ENCODE measurements at places on chromosomes 16 and 17.

- no peak for DNase-seq
These were observed 40.0 kb downstream of the RFFL start for GRCh38 chr17:35023538-35023937.

DNA sequence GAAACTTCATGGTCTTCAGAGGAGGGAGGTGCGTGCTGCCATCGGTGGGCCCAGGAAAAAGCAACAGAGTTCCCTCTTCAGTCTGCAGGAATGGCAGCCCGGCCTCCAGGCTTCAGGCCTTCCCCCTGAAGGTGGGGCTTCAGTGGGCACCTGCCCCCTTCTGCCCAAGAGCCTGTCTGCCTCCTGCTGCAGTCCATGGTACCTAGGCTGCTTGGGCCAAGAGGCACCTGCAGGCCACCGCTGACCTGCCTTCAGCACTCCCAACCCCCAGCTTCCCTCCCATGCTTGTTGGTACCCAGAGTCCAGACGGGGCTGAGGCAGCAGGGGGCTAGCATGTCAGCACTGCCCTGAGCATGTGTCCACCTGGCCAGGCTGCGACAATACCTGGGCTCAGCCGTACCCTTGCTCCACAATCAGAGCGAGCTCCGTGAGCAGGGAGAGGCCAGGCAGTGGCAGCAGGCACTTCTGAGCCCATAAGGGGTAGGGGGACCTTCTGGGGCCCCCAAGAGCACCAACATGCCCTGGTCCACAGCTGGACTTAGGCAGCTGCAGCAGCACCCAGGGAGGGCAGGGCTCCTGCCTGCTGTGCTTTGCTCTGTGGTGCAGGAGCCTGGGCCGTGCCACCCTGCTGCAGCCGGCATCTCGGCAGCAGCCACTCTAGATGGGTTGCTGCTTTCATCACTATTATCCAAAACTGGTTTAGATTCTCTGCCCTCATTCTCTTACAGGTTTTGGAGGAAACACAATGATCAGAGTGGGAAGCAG, 77.2 kb upstream of the AKTIP start:
- DNase-seq: no peak

GRCh38 chr16:30744183-30744582, 4.0 kb upstream of the PHKG2 start:
- no peak for DNase-seq

- DNase-seq: no peak
These were observed 13.3 kb upstream of the MYH8 start for GRCh38 chr17:10435096-10435495.

- DNase-seq: no peak
These were observed 389.0 kb upstream of the CDH11 start for GRCh38 chr16:65510850-65511249.

GRCh38 chr17:4938688-4939545, 929 bp downstream of the SLC25A11 start:
- DNase-seq: no peak

DNA sequence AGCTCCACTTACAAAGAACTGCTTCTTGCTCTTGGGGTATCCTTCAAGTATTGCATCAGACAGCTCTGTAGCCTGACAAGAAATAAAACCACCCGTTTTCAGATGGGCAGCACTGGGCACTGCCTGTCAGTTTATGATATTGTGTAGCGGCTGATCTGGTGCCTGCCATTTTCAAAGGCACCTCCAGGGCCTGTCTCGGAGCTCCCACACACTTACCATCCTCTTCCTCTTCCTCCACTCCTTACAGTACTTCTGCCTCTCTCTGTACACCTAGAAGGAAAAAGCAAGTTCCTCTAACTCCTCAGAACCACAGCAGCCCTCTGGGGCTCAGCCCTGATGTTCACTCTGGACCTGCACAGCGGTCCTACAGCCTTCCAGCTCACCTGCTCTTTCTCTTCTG, 4.4 kb downstream of the PSMC3IP start:
- DNase-seq: no peak

DNA sequence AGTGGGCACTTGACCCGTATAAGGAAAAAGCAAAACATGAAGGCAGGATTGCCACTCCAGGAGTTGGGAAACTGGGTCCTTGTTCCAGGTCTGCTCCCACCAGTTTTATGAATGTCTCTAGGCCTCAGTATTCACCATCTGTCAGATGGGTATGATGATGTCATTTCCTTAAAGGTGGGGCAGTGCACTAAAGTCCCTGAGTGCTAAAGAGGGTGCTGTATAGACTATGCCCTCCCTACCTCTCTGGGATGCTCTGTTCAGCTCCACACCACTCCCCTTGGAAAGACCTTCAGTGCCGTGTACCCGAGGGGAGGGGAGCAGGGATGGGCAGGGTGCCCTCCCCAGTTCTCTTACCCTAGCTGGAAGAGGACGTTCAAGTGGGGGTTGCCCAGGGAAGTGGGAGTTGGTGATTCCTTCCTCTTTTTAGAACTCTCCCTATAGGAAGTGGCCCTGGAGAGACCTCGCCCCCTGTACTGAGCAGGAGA, 2.2 kb downstream of the LASP1 start:
- DNase-seq: no peak

- no peak for DNase-seq
These were observed 27.0 kb downstream of the SLC7A5 start for GRCh38 chr16:87842209-87842869.

GRCh38 chr17:79341222-79341780, 266.7 kb downstream of the ENGASE start:
- no peak for DNase-seq

DNA sequence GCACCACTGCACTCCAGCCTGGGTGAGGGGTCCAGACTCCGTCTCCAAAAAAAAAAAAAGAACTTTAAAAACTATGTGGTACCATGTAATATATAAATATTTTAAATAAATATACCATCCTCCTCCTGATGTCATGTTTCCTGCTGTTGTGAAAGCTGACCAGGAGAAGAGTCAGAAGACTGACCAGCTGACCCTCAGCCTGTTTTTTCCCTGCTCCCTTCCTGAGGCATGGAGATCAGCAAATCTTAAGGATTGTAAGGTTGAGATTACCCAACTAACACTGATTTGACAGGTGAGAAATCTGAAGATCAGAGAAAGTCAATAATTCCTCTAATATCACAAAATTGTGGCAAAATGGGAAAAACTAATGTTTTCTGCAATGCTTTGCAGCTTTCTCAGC, 18.1 kb downstream of the NCOR1 start:
- DNase-seq: no peak

DNA sequence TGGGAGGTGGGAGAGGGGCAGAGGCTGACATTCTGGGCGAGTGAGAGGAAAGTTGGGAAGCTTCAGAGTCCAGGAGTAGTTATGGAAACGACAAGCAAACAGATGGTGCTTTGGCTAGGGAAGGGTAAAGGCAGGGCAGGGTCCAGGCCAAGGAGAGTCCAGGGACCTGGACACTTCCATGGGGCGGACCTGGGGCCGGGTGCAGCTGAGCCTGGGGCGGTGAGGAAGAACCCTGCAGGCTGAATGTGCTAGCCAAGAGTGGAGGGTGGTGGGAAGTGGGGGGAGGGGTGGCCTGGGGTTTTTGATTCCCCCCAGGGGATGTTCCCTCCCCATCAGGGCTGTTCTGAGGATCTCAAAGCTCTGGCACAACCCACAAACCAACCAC, 2.6 kb downstream of the PPP1R9B start:
- DNase-seq: no peak

DNA sequence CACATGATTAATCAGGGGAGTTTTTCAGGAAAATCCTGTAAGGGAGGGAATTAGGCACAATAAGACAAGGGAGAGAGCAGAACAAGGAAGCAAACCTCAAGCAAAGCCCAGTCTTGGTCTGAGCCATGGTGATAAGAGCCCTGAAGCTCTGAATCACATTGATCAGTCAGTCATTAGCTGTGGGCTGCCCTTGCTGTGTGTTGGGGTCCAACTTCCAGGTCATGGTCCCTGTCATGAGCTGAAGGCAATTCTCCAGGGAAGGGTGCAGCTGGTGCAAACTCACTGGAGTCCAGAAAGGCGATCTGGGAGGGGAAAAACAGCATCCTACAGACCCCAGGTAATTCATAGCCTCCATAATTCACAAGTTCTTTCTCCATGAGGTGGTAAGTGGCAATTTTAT, 89.9 kb downstream of the CYLD start:
- no peak for DNase-seq

- DNase-seq: no peak
These were observed 246.6 kb upstream of the DYNLRB2 start for GRCh38 chr16:80294172-80294571.

DNA sequence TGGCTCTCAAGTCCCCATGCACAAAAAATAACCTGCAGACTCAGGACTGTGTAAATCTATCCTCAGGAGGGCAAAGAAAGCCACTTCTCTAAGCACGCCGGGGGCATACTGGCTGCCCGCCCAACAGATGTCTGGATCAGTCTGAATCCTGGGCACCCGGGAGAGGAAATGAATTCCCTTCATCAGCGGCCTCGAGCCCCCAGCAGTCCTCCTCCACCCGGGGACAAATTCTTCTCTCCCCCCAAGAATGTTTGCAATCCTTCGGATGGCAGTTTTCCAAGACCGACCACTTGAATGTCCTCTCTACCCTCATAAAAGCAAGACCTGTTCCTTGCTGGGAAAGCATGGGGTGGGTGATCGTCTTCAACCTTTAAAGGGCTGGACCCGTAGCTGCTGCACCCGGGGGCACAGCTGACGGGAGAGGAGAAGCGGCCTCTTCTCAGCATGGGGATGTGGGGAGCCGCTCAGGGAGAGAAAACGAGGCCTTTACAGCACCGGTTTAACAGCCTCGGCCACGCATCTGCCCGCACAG, 9.4 kb upstream of the MAP2K3 start:
- DNase-seq: no peak

DNA sequence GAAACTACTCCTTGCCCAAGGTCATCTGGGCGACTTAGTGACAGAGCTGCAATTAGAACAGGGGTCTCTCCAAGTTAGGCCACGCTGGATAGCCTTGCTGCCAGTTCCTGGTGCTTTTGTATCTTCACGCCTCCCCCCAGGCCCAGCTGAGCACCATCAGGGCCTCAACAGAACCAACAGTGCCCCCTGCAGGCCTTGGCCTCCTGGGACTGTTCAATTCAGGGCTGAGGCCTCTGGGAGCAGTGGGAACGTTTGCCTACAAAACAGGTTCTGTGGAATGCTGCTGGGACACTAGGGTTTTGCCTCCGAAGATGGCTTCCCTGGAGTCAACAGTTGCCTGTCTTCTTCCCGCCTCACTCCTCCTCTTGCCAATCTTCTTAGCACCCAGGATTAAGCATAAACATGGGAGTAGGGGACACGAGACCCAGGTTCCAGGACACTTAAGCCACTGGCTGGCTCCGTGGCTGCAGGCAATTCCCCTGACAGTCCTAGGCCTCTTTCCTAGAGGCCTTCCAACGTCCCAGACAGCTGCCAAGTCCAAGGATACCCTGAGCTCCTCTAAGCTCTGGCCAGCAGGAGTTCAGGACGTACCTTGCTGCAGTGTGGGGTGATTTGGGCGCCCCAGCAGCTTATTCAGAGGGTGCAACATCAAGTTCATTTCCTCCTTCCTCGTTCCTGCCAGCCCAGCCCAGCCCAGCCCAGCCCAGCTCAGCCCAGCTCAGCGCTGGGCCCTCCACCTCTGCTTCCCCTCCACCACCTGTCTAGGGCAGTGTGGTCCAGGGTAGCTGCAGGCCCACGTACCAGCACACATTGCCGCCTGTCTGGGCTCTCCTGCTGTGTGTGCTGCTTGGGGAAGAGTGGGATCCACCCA, 246.6 kb upstream of the RPL38 start:
- peak; percentile 61 for DNase-seq

- no peak for DNase-seq
These were observed 1.1 kb upstream of the GIT1 start for GRCh38 chr17:29590411-29591145.

- no peak for DNase-seq
These were observed 19.9 kb upstream of the KCNG4 start for GRCh38 chr16:84259691-84260090.

DNA sequence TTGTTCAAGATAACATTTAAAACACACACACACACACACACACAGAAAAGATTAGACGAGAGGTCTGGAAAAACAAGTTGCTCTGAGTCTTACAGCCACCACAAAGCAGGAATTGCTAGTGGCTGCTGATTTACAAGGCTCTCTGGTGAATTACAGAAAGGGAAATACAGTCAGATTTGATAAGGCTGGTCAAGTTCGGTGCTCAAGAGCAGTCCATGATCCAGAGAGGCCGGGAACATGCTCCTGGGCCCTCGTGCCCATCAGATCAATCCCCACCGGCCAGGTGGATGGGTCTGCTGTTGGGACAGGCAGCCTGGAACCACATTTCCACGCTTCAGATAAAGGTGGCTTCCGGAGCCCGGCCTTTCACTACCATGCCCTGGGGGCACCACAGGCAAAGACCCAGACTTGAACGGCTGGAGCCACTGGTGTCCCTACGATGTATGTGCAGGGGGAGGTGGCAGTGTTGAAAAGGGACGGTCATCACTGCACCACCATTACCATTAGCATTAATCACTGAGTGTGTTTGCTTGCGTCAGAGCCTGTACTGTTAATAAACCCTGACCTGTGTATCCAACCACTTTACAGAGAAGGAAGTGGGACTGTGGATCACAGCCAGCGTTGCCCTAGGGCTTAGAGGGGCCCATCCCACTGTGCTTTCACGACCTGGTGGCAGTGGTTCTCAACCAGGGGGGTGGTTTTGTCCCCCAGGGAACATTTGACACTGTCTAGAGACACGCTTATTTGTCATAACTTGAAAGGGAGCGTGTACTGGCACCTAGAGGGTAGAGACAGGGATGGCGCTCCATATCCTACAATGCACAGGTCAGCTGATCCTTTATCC, 95.1 kb downstream of the XYLT1 start:
- no peak for DNase-seq

DNA sequence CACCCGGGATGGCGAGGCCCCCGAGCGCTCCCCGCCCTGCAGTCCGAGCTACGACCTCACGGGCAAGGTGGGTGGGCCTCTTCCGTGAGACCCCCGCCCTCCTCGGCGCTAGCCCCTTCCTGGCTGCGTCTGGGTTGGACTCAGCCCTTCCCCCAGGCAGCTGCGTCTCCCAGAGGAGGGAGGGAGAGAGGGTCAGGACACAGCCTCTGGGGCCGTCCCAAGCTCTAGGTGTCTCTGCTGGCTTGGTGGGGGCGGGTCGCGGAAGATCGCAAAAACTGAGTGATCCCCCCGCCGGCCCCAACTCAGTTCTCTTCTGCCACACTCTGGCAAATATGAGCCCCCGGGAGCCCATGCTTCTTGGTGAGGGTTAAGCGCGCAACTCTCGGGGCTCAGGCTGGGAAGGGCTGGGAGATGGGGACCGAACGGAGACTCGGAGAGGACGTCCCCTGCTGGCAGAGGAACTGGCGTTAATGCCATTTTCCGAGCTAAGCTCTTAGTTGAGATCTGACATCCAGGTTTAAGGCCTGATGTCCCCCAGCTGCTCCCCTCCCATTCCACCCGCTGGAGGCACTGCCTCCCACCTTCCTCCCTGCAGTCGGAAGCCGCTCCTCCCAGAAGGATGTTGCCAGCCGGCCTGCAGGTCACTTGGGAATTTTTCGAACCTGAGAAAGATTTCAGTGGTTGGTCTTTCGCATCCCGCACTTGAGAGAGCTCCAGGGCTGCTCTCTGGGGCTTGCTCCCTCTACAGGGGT, 419 bp downstream of the RAB37 start:
- peak; percentile 39 for DNase-seq
